Left kidney (tissue), 8 donors: ENCODE measurements at places on chromosomes 16 and 17. TPM values are rescaled to one million over a fixed set of nuclear protein-coding genes. Genes with fewer than 3 reads are reported as not detected.

The KRT16 gene
- polyA plus RNA-seq = not detected

The SRP68 gene
- 105 TPM for polyA plus RNA-seq

The OR1A1 gene
- 0.08 TPM for polyA plus RNA-seq

DNA sequence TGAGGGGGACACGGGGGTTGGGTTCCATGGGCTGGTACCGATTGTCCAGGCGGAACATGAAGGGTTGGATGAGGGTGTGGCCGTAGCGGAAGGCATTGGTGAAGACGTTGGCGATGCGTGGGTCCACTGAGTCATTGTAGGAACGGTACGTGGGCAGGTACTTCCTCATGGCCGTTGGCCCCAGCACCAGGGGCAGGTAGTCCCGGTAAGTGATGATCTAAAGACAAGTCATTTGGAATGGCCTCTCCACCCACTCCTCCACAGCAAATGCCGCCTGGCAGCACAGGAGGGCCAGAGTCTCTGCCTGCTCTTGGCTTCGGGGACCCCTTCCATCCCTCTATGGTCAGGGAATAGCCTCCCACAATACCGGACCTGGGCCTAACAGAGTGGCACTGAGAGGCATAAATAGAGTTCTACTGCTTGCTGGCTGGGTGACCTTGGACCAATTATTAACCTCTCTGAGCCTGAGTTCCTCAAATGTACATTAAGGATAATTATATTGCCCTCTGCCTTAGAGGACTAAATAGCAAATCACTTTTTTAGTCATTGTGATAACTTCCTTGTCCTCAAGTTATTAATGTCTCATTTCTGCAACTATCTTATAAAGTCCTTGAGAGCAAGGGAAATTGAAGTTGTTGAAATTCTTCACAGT, 7.2 kb downstream of the MPO start:
- no peak for DNase-seq

DNA sequence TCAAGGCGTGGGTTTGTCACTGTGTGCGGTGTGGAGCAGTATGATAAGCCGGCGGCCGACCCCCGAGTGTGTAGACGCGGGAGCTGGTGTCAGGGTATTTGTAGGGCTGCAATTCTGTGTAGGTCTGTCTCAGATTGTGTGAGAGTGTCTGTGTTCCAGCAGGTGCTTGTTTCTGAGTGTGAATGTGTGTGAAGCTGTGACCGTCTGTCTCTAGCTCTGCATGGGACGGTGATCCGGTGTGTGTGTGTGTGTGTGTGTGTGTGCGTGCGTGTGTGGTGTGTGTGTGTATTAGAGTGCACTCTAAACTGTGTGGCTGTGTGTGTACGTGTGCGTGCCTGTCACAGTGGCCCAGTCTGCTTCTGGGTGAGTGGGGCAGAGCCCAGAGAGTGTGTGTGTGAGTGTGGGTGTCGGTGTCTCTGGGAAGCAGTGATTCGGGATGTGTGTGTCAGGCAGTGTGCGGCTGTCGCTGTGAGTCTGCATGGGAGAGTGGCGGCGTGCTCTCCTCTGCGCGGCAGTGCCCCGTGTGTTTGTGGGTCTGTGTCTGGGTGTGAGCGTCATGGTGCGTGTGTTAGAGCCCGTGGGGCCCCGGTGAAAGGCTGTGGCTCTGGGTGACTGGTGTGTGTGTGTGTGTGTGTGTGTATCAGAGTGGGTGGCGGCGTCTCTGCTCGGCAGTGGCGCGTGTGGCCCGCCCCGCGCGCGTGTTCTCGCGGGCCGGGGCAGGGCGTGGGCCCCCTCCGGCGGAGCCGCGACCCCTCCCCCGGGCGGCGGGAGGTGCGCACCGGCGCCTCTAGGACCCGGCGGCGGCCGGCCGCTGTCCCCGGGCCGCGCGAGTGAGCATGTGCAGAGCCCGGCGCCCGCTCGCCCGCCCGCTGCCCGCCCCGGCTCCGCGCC, at the start of gene WSCD1:
TSS of gene WSCD1 (plus strand) at position 841 of the 891 bp plus-strand sequence. CDS start 10,280 bp downstream, outside the sequence.
- DNase-seq = no peak

- no peak for DNase-seq
Observed at GRCh38 chr17:47937941-47938340, 3.4 kb upstream of the PNPO start.

GRCh38 chr16:69188716-69189115, 1.8 kb downstream of the SNTB2 start:
- no peak for DNase-seq

- DNase-seq = no peak
Observed at GRCh38 chr17:7133424-7133823, 18.8 kb upstream of the ASGR2 start.

GRCh38 chr17:48605991-48606891, 1.5 kb upstream of the HOXB6 start:
- DNase-seq = no peak

GRCh38 chr17:27538156-27538955, 82.1 kb downstream of the KSR1 start:
- no peak for DNase-seq

DNA sequence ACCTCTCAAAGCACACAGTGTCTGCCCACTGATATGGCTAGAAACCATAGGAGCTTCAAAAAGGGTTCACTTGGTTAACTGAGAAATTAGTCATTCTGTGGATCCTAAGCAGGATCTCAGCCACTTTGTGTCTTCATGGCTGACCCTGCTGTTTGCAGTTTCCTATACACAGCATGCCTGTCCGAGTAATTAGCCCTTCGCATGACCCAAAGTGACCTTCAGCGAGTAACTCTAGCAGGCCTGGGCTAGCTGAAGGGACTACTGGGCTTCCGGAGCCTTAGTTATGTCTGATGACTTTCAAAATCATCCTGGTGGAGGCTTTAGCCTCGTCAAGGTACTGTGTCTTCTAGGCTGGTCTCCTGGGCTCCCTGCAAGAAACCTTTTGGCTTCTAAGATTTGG, 28.9 kb upstream of the FBXW10B start:
- no peak for DNase-seq
